PC-9 (cell line): ENCODE measurements at places on chromosomes 5 and 9. TPM values are rescaled to one million over a fixed set of nuclear protein-coding genes. Genes with fewer than 3 reads are reported as not detected.

Gene ENTPD8
- total RNA-seq = 5.4 and 5.9 TPM in 2 replicates

Gene PCDHB4
- 0.09 and 0.13 TPM in 2 replicates for total RNA-seq

Gene RLN1
- total RNA-seq = 0.83 TPM in 1 of 2 replicates, not detected in the other

Gene PPP3R2
- total RNA-seq = not detected in 2 replicates

Gene FER
- total RNA-seq = 17.7 and 20.6 TPM in 2 replicates

Gene PTBP3
- 75.9 and 141 TPM in 2 replicates for total RNA-seq

Gene LEAP2
- total RNA-seq = 4.4 and 4.5 TPM in 2 replicates

Gene IFNA14
- total RNA-seq = not detected in 2 replicates

Gene MZB1
- 0.50 and 0.52 TPM in 2 replicates for total RNA-seq

Gene ARHGEF37
- 5.5 and 8.6 TPM in 2 replicates for total RNA-seq

Gene SOHLH1
- not detected in 2 replicates for total RNA-seq

Gene TEX48
- not detected in 2 replicates for total RNA-seq

Gene SPATA31E1
- total RNA-seq = not detected in 2 replicates

GRCh38 chr9:137114613-137115393 lies at the start of gene DPP7:
TSS of gene DPP7 (minus strand) at chr9:137114733. CDS start at chr9:137114713, 20 bp downstream.
- no peak for DNase-seq

DNA sequence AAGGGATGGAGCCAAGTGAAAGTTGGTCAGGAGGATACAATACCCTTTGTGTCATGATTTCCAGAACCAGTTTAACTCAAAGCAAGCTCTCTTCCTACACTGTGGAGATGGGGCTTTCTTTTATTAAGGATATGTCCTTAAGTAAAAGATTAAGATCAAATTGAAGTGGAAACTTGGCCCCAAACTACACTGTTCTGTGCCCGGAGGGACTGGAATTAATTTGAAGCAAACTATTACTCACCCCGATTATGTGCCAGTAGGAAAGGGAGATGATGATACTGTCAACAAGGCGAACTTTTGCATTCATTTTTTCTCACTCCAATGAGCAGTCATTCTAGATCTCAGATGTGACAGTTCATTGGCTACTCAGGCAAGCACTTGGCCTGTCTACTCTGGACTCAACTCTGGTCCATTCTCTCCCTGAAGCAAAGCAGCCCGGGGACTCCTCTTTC lies 186.7 kb downstream of the NTRK2 start:
- DNase-seq = no peak

DNA sequence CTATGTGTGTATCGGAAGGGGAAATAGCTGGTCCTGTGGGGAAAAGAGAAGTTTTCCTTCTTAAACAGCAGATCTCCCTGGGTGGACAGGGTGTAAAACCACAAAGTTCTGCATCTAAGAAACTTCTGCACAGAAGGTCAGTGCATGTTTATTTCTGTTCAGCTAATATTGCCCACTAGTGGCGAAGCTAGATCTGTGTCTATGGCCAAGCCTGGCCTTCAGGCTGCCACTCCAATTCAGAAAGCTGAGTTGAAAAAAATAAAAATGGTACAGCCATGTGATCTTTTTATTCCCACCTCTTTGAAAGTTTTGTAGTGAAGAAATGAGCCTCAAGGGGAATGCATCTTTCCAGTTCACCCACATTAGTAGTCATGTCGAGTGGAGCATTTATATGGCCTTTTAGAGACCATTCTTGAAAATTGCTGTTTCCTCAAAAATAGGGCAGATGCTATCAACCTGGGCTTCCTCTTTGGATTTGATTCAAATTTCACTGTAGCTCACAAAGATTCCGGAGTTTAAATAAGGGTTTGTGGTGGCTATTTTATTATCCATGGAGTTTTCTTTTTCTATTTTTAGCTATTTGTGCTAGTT lies 488.0 kb downstream of the PRELID2 start:
- no peak for DNase-seq

- peak; percentile 15 for DNase-seq
Measured at GRCh38 chr9:90894986-90895687, 93.5 kb downstream of the SYK start.

DNA sequence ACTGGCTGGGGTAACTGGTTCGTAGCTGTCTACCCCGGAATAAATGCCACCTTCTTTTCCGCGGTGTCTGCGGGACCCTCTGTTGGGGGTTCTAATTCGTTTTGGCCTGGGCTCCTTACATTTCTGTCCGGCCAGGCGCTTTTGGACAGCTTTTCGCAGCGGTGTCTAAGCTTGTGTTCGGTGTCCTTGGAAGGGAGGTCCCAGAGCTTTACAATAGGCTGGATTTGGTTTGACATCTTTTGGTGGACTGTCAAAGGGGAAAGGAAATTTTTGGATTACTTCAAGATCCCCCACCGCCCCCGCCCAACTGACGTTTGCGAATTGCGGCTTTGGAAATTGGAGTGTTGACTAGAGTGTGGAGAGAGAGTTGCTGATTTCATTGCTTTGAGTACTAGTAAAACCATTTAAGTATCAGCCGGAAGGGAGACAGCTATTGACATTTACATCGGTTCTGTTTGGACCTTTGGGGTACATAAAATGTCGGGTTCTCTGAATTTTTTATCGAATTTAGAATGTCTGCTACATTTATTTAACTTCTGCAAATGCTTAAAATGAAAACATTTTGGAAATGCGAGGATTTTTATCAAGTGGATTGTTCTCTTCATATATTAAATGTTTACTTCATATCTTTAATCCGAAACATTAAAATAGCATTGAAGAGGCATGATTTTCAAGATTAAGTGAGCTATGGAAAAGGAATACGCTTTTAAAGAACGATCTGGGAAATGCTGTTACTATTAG lies 4.7 kb upstream of the PURA start:
- DNase-seq = peak; percentile 5

DNA sequence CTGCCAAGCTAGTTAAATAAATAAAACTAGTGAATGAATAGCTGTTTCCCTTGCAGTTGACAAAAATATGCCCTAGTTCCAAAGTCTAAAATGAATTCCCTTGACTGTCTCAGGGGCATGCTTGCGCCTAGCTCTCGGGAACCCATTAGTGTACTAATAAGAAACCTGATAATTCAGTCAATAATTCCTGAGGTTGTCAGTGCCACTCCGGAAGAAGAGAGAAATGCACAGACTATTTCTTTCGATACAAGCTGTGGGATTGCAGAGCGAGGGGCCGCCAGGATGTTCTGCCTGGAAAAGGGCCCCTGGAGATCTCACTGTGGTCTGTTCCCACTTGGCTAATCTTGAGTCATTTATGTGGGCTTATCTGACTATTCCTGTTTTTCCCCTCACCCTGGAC lies 56.4 kb upstream of the LARP1 start:
- DNase-seq = no peak

DNA sequence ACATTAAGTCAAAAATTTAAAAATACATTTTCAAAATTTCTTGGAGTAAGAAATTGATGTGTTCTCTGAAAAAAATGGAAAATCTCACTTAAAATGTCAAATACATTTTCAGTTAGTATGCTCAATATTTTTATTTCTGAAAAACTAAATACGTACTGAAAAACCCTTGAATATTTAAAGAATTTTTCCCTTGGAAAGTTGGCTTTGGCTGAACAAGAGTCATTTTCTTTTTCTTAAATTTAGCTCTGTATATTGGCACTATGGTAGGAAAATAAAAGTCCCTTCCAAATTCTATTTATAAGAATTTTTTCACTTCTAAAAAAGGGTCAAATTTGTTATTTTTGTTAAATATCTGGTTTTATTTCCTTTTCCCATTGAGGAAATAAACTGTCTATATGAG lies 29.0 kb upstream of the CDH18 start:
- no peak for DNase-seq

- DNase-seq = no peak
Measured at GRCh38 chr9:122371846-122372245, 1.0 kb downstream of the PTGS1 start.

- no peak for DNase-seq
Measured at GRCh38 chr5:149433524-149434131, 54.5 kb upstream of the IL17B start.

DNA sequence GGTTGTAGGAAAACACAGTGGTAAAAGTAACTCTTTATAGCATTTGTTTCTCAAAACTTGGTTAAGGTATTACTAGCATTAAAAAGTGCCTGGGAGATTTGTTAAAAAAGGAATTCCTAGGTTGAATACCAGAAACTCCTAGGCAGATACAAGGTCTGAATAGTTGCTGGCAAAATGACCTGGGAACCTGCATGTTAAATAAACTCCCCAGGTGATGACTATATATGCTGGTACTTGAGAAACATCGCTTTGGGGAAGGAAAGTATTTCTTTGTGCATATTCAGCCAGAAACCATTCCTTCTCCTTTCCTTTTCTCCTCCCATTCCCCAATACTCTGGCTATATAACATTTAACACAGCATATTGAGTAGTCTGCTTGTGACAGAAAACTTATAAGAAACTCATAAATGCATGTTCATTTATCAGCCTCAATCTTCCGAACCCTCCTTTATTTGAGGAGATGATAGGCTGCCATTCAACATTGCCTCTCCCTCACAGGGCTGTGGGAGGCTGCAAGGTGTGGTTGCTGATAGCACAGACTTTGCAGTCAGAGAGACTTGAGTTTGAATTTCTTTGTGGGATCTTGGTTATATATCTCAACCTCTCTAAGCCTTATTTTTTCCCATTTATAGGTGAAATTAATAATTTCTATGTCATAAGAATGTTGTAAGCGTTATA lies 28.7 kb downstream of the PCSK1 start:
- no peak for DNase-seq

GRCh38 chr5:117494188-117494587 lies 919.6 kb upstream of the SEMA6A start:
- DNase-seq = no peak

DNA sequence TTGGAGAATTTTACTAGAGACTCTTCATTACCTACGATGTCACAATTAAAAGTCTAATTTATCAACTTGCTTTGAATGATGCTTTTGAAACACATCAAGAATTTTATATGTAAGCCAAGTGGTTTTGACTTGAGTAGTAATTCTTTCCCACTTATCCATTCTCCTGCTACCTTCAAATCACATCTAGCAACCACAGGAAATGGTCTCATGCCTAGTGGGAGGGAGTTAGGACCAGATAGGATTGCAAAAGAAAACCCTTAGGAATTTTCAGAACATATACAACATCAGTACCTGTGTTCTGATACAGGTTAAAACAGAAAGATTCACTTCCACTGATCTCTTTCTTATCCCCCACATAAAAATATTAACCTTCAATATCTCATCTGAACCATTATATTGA lies 260.4 kb downstream of the CWC27 start:
- no peak for DNase-seq

- DNase-seq = no peak
Measured at GRCh38 chr5:43049236-43049635, 9.1 kb upstream of the ANXA2R start.

GRCh38 chr5:92916036-92916435 lies 665.0 kb downstream of the NR2F1-AS1 start:
- DNase-seq = no peak

DNA sequence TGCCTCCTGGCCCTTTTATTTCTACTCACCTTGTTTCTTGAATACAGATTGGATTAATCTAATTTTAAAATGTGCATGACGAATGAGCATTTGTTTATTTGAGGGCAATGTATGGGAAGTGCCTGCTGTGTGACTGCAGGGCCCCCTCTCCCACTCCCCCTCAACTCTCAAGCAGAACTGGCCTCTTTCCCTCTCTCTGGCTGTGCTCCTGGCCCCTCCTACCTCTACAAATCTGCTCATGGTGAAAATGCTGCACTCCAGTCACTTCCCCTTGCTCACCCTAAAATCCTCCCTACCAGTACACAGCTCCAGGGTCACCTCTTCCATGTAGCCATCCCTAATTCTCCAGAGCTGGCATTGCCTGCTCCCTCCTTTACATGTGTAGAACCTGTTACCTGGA lies 17.2 kb upstream of the NDST1 start:
- no peak for DNase-seq

- DNase-seq = no peak
Measured at GRCh38 chr9:2180704-2181103, 165.6 kb downstream of the SMARCA2 start.

DNA sequence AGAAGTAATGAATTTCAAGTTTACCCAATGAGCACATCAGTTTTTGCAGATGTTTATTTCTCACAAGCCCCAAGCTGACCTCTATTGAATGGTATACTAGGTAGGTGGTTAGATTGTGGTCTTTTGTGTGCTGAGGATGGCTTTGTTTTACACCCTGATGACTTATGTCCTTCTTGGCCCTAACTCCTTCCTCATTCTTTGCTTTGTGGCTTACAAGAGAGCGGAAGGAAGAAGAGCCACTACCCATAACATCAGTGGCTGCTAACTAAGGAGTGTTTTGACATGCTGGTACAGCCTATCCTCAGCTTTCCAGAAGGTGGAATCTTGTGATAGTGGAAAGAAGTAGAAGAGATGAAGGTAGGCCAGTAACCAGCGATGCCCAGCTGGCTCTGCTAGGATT lies 85.7 kb upstream of the NTRK2 start:
- DNase-seq = no peak

DNA sequence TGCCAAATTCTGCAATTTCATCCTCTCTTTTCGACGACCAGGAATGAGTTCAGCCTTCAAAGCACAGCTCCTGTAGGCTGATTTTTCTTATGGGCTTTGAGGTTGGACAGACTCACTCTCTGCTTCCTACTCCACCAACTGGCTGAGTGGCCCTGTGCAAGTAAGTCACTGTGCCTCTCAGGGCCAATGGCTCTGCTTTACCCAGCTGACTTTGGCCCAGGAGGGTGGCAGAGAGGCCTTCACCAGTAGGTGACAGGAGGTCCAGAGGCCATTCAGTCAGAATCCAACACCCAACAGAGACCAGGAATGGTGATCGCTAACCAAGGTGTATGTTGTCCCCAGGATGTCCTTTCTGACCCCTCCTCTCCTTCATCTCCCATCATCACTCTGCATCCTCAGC lies 49.5 kb upstream of the ALDH1B1 start:
- no peak for DNase-seq

DNA sequence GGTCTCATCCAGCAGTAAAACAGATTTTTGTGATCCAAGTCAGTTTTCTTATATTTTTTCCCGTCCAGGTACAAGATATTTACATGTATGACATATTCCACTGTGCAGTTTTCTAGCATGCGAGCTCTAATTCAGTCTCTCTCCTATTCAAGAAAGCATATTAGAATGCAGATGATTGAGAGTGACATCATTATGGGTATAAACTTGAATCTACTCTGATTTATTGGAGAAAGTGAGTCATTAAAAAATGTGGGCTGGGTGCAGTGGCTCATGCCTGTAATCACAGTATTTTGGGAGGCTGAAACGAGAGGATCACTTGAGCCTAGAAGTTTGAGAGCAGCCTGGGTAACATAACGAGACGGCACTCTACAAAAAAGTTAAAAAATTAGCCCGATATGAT lies 6.2 kb downstream of the FER start:
- no peak for DNase-seq

GRCh38 chr5:57955511-57955910 lies 472.9 kb upstream of the ACTBL2 start:
- DNase-seq = no peak

DNA sequence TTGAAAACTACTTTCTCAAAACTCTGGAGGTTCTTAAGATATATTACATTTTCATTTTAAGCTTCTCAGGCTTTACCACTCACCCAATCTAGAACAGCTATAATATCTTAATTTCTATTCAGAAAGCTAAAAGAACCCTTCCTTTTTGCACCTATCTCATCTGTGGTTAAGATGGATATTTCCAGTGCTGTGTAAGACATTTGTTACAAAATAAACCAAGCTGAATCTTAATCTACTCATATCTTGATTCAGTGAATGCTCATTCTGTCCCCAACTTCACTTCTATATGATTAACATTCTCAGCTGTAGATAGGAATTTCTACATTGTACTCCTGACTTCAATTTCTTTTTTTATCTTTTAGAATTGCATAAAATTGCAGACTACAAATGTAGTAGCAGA lies 15.0 kb downstream of the ABHD17B start:
- no peak for DNase-seq
